Midbrain (tissue), 1 donor: ENCODE measurements at places on chromosomes 7 and 10.

DNA sequence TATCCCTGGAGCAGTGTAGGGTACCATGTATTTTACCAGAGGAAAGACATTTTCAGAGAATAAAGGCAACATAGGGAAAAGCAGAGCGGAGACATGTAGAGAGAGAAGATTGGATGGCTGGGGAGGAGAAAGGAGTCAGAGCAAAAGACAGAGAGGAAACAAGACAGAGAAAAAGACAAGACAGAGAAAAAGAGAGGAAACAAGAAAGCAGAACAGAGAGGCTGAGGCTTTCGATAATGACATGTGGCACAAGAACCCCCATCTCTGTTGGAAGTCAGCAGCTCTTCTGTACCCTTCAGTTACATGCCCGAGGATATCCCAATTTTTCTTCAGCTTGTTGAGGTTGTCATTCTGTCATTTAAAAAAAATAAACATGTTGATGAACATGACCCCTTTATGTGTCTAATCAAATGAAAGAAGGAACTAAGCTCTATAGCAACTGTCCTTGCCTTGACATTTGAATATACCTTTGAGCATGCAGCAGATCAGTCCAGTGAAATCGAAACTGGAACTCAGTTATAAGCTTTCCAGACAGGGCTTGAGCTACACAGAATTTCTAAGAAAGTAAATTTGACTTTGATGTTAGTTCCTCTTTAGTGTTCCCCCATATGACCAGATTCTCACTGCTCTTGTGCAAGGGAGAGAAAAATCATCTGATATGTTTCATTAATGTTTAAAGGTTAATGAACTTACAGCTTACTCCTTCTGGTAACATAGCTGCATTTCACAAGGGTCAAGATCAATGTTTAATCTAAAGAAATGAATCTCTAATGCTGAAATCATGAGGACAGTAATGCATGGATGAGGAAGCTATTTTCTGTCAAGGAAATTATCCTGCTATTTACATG is 75.1 kb upstream of the SP4 start:
- DNase-seq, result peak; percentile 41

GRCh38 chr10:47408606-47409005 is 24.5 kb upstream of the ZNF488 start:
- no peak for DNase-seq

DNA sequence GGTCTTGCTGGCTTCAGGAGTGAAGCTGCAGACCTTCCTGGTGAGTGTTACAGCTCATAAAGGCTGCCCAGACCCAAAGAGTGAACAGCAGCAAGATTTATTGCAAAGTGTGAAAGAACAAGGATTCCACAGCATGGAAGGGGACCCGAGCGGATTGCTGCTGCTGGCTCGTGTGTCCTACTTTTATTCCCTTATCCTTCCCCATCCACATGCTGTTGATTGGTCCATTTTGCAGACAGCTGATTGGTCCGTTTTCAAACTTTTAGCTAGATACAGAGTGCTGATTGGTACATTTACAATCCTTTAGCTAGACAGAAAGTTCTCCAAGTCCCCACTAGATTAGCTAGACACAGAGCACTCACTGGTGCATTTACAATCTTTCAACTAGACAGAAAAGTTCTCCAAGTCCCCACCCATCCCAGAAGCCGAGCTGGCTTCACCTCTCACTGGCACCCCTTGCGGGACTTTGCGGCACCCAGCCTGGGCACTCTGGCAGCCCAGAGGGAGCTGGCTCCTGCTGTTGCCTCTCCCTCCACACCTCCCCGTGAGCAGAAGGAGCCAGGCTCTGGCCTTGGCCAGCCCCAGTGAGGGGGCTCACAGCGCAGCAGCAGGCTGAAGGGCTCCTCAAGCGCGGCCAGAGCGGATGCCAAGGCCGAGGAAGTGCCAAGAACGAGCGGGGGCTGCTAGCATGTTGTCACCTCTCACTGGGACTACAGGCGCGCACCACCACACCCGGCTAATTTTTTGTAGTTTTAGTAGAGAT is 369.6 kb upstream of the POT1 start:
- DNase-seq, result no peak

DNA sequence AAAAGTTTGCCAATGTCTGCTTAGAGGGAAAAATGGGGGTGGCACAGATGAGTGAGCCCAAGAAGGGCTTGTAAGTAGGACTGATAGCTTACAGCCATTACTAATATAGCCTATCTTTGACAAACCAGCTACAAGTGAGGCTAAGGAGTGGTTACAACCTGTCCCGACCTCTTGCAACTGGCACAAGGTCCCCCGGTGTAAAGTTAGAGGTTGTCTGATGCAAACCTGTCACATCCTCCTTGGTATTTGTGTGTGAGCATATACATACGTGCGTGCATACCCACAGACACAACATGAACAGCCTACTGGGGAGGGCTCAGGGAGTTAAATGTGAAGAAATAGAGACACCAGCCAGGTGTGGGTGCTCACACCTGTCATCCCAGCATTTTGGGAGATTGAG is 14.6 kb downstream of the ADAP1 start:
- no peak for DNase-seq

DNA sequence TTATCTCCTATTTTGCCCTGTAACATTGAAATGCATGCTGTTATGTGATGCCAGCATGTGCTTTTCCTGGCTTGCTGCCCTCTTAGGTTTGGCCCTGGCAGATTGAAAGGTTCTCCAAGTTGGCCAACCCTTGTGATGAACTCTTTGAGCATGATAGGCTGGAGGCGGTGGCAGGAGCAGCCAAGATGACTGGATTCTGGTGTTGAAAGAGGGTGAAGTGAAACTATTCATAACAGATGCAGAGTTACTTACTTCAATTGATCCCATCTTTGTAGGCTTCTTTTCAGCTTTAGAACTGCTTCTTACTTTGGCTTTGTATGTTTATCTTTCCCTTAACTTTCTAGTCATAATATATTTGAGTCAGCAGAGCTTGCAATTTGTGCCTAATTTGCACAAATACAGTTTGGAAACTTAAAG is 57.6 kb downstream of the BICC1 start:
- DNase-seq, result no peak

DNA sequence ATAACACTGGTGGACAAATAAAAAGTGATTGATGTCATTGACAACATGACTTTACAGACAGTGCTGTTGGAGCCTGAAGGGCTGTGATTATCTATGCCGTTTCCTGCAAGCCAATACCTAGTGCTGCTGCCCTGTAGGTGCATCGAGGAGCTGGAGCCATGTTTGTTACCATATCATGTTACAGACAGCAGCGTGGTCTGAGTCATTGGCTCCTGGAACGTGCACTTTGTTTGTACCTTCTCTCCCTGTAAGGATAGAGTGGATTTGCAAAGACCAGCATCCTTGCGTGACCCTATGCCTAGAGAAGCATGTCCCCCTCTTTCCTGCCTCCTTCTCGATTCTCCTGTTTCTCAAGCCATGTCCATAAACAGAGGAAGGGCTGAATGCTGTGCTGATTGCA is 597.2 kb downstream of the TYW1 start:
- DNase-seq, result no peak
